Glomerular endothelial cell (primary cell): ENCODE measurements at places on chromosomes 16 and 17. TPM values are rescaled to one million over a fixed set of nuclear protein-coding genes. Genes with fewer than 3 reads are reported as not detected.

The ANKS4B gene
- total RNA-seq = not detected in 2 replicates

The FOXF1 gene
- total RNA-seq = 10.6 and 11.6 TPM in 2 replicates

The SLC38A8 gene
- total RNA-seq = not detected in 2 replicates

The ANKRD40CL gene
- total RNA-seq = not detected in 2 replicates

The CCL3 gene
- total RNA-seq = not detected in 2 replicates

The SMPD3 gene
- not detected in 2 replicates for total RNA-seq

The NEUROD2 gene
- total RNA-seq = not detected in 2 replicates

The ATP2A1 gene
- total RNA-seq = 0.19 and 0.53 TPM in 2 replicates

The MYO15B gene
- 5.6 and 10.6 TPM in 2 replicates for total RNA-seq

The EPOP gene
- 2.7 and 2.8 TPM in 2 replicates for total RNA-seq

The SLC2A4 gene
- total RNA-seq = not detected in 2 replicates

The UMOD gene
- not detected in 2 replicates for total RNA-seq

The MYH8 gene
- total RNA-seq = not detected in 2 replicates

The HOXB5 gene
- total RNA-seq = 2.4 and 7.4 TPM in 2 replicates

The CLEC18B gene
- total RNA-seq = 0.58 TPM in 1 of 2 replicates, not detected in the other

The PRSS8 gene
- 0.12 and 1.5 TPM in 2 replicates for total RNA-seq

The TMED6 gene
- total RNA-seq = not detected in 2 replicates

The JPT2 gene
- 76.3 and 125 TPM in 2 replicates for total RNA-seq

The CTRL gene
- total RNA-seq = 0.12 and 0.34 TPM in 2 replicates

The CD7 gene
- total RNA-seq = not detected in 2 replicates

The HSD17B2 gene
- 32.8 and 80.0 TPM in 2 replicates for total RNA-seq

The KRTAP2-1 gene
- total RNA-seq = not detected in 2 replicates

The MT1H gene
- total RNA-seq = not detected in 2 replicates

The DYNLRB2 gene
- not detected in 2 replicates for total RNA-seq

The SDR42E1 gene
- total RNA-seq = 3.5 and 6.6 TPM in 2 replicates

The UBALD1 gene
- total RNA-seq = 9.9 and 19.7 TPM in 2 replicates

The ORC6 gene
- total RNA-seq = 4.7 and 13.0 TPM in 2 replicates

The ARHGDIG gene
- 0.64 and 4.0 TPM in 2 replicates for total RNA-seq

The C16orf86 gene
- total RNA-seq = 3.9 and 4.9 TPM in 2 replicates

The NXPH3 gene
- total RNA-seq = 0.63 and 3.9 TPM in 2 replicates

The CPHXL gene
- total RNA-seq = not detected in 2 replicates

The STX1B gene
- 0.41 and 2.6 TPM in 2 replicates for total RNA-seq

The ELMO3 gene
- 0.53 and 2.0 TPM in 2 replicates for total RNA-seq

The COL1A1 gene
- total RNA-seq = 118 and 702 TPM in 2 replicates

The KRT14 gene
- total RNA-seq = not detected in 2 replicates

The KRTAP9-4 gene
- total RNA-seq = not detected in 2 replicates

The MT4 gene
- not detected in 2 replicates for total RNA-seq

The FBXO47 gene
- total RNA-seq = not detected in 2 replicates

The SLC25A19 gene
- total RNA-seq = 5.8 and 11.7 TPM in 2 replicates

The MARVELD3 gene
- 0.12 TPM in 1 of 2 replicates, not detected in the other for total RNA-seq

The FGF11 gene
- total RNA-seq = 0.44 and 0.88 TPM in 2 replicates

The MARCHF10 gene
- total RNA-seq = not detected in 2 replicates

The GP1BA gene
- not detected in 2 replicates for total RNA-seq

The ARMC5 gene
- total RNA-seq = 20.1 and 21.4 TPM in 2 replicates
